ENCODE measurements at places on chromosomes 5 and 9.

DNA sequence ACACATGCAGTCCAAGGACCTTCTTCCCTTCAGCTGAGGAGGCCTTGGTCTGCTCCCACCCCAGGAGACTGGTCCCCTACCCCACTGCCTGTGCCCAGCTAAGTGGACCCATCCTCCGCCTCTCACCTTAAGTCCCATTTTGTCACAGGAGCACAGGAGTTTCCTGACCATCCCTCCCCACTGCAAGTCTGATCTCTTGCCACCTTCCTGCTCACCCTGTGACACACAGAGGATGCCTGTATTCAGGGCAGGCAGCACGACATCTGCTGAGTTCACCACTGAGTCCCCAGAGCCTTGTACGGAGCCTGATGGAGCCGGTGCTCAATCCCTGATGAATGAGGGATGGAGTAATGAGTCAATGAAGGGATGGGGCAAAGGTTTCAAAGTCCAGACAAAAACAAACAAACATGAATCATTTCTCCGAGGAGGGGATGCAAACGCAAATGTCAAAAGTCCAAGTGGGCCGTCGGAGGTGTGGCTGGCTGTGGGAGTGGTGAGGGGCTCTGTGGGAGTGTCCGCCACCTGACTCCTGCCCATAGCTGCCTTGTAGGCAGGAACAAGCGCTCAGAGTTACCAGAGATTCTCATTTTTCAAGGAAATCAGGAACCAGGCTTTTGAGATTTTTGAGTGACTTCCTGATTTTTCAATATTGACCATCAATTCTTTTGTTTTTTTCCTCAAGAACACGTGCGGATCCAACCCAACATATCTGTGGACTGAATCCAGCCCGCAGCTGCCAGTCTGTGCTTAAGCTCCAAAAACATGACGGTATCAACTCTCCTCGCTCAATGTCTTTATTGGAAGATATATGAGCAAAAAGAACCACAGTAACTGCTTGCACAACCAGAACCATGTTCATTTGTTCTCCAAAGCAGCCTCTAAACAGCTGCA, 4.4 kb downstream of the RAPGEF1 start:
- no peak for DNase-seq

- no peak for DNase-seq
Observed at GRCh38 chr9:98365781-98366180, 110.3 kb upstream of the TBC1D2 start.

- DNase-seq: no peak
Observed at GRCh38 chr5:125207856-125208255, 461.4 kb upstream of the ZNF608 start.

DNA sequence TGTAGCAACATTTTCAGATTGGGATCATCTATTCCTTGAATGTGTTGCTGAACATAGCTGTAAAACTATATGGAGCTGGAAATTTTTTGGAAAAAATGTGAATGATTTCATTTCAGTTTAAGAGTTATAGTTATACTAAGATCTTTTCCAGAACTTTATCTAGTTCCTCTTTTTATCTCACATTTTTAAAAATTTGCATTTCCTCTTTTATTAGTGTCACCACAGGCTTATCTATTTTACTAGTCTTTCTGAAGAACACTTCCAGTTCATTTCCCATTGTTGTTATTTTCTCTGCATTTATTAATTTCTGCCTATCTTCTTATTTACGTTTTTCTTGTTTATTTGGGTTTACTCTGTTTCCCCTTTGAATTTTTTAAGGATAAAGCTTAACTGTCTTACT, 46.0 kb upstream of the FSTL4 start:
- DNase-seq: no peak

DNA sequence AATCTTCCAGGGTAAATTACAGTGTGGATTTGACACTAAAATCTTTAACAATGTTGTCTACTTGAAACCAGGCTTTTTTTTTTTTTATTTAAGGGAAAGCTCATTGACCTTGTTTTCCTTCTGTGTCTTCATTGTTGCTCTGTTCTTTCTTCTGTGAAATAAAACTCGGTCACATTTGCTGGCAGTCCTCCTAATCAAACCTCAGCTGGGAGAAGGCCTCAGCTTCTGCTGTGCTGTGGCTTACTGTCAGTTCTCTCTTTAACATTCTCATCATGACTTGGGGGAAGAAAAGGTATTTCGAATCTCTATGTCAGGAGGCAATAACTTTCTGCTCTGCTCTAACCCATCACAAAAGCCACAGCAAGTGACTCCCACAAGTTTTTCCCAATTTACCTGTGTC, 268.9 kb downstream of the ZNF608 start:
- peak; percentile 63 for DNase-seq

GRCh38 chr9:95506428-95506677, 10.4 kb downstream of the PTCH1 start:
- peak; percentile 65 for DNase-seq

- no peak for DNase-seq
Observed at GRCh38 chr5:407051-407450, 35.9 kb upstream of the EXOC3 start.

- DNase-seq: no peak
Observed at GRCh38 chr9:88722753-88723152, 187.8 kb downstream of the NXNL2 start.

DNA sequence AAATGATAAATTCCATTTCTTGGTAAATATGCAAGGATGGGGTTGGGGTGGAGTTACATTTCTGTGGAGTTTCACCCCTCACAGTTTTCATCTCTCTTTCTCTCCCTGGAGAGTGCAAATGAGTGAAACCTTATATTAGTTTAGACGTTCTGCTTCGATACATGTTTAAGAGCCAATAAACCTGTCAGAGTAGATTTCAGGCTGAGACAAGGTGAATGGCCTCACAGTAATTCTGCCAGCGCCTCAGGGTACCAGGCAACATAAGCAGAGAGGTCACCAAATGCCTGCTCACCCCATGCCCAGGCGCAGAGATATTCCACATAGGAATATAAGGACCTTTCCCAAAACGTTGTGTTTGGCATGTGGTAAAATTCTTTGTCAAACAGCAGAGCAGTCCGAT, 154.9 kb upstream of the VLDLR start:
- no peak for DNase-seq

- DNase-seq: no peak
Observed at GRCh38 chr5:151903243-151903653, 21.4 kb downstream of the GLRA1 start.

GRCh38 chr5:170111088-170111785, 5.5 kb downstream of the FOXI1 start:
- no peak for DNase-seq
